ENCODE measurements at places on chromosomes 3 and 15.

DNA sequence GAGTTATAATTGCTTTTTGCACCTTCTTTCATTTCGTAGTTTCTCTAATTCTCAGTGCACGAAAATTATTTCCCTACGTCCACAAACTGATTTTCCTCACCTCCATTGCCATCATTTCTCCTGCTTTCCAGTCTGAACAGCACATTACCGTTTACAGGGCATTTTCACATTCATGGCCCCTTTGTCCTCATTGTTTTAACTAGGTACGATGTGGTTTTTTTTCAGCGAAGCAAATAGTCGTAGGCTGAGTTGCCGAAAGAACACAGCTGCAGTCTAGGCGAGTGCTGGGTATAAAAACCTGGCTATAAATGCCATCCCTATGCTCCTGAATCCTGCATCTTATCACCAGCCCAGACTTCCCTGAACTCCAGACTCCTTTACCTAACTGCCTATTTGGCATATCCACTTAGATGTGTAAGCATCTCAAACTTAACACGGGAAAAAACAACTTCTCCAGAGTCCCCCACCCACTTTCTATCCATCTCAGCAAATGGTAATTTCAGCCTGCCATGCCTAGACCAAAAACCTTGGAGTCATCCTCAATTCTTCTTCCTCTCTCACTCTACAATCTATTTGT, 691 bp upstream of the FSIP1 start:
- DNase-seq: no peak

- DNase-seq: no peak
Observed at GRCh38 chr3:156471431-156471830, 83.5 kb downstream of the SSR3 start.

- no peak for DNase-seq
Observed at GRCh38 chr15:68334661-68335124, 57.1 kb downstream of the FEM1B start.

GRCh38 chr3:174329321-174329720, 529.8 kb upstream of the NAALADL2 start:
- DNase-seq: no peak

DNA sequence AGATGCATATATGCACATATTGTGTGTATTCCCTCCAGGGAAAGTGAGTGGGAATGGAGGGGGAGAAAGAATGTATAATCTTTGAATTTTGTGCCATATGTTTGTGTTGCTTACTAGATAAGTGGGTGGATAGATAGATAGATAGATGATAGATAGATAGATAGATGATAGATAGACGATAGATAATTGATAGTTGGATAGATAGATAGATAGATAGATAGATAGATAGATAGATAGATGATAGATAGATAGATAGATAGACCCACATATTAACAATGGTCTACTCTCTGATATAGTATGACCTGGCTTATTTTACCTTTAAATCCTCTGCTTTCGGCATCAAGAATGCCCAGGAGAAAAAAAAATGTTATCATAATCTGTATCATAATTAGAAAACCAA, 21.2 kb downstream of the GJD2 start:
- no peak for DNase-seq

DNA sequence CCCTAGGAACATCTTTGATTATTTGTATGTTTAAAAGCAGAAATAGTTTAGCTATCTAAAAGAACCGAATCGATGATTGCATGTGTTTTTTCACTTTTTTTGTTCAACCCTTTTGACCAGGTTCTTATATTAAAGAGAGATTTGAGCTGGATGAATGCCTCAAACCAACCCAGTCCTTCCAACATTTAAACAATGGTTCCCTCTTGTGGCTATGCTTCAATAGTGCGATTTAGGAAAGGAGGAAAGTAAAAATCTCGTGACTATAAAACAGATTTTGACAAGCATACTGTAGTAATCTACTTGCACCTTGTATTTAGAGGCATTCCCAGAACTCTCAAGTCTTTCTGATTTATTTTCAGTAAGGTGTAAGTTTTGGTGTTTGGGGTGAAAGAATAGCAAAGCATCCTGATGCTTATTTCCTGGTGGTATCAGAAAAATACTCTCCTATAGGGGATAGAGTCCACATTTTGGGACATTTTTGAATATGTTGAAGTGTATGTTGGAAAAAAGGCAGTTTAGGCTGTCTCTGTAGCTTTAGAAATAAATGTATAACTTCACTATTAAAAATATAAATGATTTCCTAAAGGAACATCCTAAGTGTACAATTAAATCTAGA, 159.6 kb upstream of the KCNH8 start:
- DNase-seq: peak; percentile 47

DNA sequence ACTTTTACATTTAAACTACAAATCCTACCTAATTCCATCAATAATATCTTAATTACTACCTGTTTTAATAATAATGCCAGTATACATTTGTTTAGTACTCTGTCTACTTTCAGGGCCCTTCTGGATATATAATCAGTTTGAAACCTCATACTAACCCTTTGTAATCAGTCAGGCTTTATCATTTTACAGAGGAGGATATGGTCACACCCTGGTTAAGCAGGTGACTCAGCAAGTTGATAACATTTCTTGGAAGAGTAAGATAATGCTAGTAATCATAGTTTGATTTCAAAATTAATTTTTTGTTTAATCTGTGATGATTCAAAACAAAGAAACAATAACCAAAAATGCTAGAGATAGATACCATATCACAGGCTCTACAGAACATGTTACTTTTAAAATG, 208.2 kb upstream of the MANF start:
- no peak for DNase-seq

- no peak for DNase-seq
Observed at GRCh38 chr3:189394599-189395121, 222.9 kb downstream of the TPRG1 start.

DNA sequence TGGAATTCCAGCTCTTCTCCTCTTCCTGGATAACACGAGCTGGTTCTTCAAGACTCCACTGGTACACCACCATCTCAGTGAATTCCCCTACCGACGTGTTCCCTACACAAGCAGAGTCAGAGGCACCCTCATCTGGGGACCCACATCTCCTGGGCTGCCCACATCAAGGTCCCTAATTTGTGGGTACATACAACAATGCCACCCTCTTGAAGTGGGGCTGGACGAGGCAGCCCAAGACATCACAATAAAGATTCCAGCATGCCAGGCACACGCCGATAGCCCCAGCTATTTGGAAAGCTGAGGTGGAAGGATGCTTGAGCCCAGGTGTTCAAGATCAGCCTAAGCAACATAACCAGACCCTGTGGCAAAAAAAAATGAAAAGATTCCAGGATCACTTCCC, 221.2 kb upstream of the LINGO1 start:
- DNase-seq: no peak

GRCh38 chr3:100151024-100151707, 36.9 kb upstream of the FILIP1L start:
- DNase-seq: no peak

DNA sequence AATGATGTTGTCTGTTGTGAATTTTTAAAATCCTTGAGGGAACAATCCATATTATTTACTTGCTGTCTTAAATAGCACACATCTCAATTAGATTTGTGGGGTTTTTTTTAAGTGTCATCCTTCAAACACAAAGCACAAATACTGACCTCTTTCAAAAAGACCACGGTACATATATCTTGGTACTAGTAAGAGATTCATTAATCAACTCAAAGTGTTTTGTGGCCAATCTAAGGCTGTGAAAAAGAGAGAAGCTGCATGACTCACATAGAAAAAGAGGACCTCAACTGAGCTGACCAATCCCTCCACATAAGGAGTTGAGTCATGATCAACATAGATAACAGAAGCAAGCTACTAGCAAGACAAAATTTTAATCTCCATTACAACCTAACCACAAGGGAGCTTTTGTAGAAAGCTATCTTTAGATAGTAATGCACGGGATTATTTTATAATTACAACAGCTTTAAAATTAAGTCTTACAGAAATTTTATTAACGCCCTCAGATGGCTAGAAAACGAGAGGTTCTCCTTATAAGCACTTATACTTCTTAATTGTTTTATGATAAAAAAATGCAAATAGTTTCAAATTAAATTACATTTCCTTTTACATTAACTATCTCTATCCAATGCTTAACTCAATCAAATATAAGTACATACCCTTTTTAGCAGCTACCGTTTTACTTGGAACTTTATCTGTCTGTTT, 60.5 kb downstream of the TOP2B start:
- DNase-seq: no peak

- no peak for DNase-seq
Observed at GRCh38 chr15:40182358-40183029, 21.6 kb downstream of the BUB1B start.

- no peak for DNase-seq
Observed at GRCh38 chr3:184630861-184631471, 69.4 kb downstream of the EPHB3 start.

- no peak for DNase-seq
Observed at GRCh38 chr3:123883701-123884202, 380 bp downstream of the MYLK start.

GRCh38 chr3:188319569-188319968, 165.6 kb downstream of the LPP start:
- DNase-seq: no peak

DNA sequence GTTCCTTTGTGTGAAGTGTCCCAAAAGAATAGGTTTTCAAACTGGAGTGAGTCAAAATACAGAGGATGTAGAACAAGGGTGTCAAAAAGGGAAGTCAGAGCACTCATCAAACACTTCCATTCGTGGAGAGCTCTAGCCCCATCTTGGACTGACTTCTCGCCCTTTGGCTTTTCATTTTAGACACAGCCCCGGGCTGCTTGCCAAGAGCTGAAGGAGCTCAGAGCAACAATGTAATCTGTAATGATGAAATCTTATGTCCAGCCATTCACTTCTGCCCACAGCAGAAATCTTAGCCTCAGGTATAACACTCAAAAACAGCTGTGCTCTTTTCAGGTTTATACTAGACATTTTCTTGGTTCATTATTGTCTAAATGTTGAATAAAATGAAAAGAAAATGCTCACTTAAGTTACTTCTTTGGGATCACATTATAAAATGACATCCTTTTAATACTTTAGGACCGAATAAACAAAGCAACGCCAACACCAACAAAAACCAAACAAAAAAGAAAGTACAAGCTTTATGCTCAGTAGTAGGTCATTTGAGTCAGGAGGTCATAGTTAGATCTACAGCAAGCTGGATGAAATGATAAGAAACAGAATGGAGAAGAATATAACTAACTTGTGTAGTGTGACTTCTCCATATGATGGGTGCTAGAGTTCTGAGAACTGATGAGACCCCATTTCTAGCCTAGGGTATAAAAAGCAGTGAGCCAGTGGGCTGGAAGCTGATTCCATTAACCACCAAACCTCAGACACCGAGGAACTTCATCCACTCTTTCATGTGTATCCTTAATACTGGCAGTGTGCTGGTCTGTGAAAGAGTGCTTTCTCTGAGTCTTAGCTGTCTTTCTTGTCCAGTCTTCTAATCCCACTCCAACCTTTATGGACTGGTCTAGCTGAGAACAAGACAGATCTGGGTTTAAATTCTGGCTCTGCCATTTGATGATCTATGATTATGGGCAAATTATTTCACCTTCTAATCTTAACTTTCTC, 131.8 kb upstream of the SLC7A14 start:
- no peak for DNase-seq

DNA sequence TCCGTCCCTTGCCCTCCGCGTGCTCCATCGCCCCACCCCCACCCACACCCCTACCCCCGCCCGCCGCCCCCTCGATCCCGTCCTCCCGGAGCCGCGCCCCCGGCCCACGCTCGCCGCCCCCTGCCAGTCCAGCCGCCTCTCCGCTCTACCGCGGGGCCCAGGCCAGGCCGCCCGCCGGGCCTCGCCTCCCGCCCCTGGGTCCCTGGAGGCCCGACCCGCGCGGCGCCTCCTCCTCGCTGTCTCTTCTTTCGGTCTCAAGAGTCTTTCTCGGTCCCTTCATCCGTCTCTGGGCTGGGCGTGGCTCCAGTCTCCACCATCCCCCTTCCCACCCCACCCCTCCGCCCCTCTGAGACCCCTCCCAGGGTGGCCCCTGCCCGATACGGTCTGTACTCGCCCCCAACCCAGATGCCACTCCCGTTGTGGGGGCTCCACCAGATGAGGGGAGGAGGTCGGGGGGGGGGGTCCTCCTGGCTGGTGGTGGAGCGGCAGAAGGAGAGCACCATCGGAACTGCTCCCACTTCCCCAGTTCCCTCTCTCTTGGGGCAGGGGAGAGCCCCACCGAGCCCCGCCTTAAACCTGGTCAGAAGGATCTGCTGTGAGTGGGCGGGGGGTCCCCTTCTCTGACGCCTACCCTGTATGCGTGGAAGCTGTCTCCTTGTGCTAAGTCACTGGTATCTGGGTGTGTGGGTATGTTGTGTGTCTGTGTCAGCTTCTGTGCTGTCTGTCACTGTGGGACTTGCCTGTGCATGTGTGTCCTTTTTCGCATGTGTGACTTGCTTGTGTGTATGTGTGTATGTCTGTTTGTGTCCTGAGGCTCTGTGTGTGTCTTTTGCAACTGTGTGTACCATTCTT, 1.0 kb downstream of the PRKCD start:
- DNase-seq: no peak

DNA sequence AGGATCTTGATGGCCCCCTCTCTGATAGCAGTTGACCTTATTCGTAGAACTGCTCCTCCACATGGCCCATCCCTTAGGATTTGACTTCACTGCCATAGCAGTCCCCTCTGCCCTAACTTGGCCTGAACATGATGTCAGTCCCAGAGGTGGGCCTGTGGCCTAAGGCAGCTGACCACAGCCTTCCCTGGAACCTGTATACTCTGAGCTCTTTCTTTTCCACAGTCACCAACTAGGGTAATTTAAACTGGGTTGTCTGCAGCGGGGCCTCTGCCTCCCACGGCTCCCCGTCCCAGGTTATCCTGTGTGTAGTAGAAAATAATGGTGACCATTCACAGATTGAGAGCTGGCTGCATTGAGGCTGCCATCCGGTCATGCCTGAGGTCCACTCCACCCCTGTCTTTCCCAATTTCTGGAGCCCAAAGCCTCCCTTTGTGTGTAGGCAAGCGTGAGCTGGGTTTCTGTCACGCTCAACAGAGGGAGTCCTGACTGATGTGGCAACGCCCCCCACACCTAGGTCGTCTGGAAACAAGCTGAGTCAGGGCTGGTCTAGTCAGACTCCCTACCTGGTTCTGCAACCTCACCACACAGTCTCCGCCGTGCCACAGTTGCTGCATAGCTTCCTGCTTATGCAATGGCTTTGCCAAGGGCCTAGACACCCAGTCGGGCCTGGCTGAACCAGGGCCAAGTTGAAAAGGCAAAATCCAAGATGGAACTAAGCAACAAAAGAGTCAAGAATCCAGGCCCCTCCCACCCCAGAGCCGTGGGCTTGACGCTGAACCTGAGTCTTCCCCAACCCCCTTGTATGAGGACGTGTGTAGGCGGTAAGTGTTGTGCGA, 284.5 kb downstream of the XXYLT1 start:
- DNase-seq: no peak

- no peak for DNase-seq
Observed at GRCh38 chr15:101020451-101020850, 101.3 kb downstream of the LRRK1 start.

- DNase-seq: no peak
Observed at GRCh38 chr3:16112910-16113504, 61.5 kb upstream of the GALNT15 start.

DNA sequence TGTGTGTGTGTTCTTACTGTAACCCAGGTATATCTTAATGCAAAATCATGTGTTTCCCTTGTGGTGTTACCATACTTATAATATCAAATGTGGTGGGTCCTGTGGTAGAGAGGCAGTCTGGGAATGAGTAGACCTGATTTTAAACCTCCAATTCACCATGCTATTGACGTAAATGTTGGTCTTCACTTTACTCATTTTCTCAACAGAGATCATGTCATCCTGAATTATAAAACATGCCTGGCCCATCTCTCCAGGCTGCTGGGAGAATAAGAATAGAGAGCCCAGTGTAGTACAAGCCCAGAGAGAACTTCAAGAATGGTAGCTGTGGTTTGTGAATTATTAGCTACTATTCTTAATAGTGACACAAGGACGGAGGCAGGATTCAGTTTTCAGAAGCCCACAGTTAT, 88.1 kb downstream of the MBNL1 start:
- DNase-seq: no peak
